ENCODE measurements at places on chromosomes 3 and 15.

DNA sequence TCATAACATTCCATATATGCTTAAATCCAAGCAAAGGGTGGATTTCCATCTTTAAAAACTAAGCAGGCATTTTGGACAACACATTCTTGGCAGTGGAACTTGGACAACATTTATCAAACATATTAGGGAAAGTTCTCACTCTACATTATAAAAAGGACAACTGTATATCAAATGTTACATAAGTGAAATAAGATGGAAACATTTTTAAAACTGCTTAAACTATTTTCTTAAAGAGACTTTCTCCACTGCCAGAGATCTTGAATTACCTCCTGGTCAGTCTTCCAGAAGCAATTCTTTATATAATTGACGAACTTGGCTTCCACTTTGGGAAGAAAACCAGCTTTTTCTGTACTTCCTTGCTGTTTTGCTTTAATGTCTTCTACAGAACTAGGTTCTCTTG lies 109.3 kb downstream of the NEO1 start:
- no peak for DNase-seq

GRCh38 chr3:194298331-194299227 lies 52.5 kb downstream of the CPN2 start:
- no peak for DNase-seq

DNA sequence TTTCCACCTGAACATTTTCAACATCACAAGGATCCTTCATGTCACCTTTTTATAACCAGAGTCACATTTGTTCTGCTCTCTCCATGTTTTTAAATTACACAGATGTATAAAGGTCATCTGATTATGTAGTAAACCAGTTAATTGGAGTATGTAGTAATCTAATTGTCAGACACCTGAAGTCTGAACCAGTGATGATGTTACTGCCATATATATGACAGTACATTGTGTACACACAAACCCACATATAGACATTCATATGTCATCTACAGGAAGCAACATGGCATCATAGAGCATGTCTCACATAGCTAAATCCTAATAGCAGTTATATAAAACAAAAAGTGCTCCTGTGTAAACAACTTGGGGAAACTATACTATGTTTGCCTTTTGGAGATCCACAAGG lies 95.9 kb upstream of the PRR23C start:
- DNase-seq: no peak

DNA sequence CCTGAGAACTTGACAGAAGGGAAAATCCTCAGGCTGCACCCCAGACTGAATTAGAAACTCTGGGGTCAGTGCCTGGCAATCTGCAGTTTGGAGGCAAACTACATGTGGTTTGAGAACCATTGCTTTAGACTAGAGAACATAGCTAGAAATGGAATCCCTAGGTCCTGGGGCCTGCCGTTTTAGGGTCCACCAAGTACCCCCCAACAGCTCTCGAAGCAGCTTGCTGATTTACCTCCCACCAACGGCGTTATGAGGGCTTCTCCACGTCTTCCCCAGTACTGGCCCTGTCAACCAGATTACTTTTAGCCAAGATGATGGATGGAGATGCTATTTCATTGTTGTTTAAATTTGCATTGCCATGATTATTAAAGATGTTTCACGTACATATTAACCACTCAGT lies 272.5 kb downstream of the XXYLT1 start:
- DNase-seq: no peak

- no peak for DNase-seq
Measured at GRCh38 chr3:41224120-41224806, 25.0 kb downstream of the CTNNB1 start.

- DNase-seq: no peak
Measured at GRCh38 chr3:43015991-43016865, 37.1 kb downstream of the GASK1A start.

DNA sequence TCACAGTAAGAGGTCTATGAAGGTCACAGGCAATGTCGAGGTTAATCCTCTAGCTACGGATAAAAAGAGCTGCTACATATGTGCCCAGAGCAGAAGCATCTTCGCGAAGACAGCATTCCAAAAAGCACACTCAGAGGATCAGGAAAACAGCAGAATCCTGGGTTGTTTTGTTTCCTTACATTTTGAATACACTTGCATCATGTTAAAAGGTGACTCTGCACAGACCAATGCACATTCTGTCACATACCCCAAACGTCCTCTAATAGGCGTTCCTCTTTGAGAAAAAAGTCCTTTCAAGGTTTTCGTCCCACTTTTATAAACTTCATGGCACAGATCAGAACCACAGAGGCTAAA lies 52.7 kb downstream of the VGLL4 start:
- no peak for DNase-seq

DNA sequence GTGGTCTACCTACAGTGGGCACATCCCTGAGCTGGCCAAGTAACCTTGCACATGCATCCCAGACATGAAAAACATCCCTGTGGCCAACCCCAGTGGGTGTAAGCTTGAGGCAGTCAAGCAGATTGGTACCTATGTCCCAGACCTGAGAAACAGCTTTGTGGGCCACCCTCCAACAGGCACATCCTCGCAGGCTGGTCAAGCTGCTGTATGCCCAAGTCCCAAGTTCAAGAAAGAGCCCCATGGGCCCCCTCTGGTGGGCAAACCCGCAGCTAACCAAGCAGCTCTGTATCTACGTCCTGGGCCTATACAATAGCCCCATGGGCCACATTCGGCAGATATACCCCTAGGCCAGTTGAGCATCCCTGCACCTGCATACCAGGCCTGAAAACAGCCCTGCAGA lies 186.3 kb upstream of the GPR149 start:
- DNase-seq: no peak

DNA sequence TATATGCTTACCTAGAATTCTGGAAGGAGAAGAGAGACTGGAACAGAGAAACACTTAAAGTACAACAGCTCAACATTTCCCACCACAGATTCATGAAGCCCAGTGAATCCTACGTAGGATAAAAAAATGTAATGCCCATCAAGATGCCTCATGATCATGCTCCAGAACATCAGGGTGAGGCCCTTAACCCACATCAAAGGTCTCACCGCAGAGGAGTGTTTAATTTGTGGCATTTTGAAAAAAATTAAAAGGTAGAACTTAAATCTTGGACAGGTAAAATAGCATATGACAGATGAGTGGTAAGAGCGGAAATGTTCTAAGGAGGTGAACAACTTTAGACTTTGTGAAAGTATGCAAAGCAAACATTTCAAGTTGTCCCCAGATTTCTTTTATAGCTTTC lies 9.7 kb upstream of the SLC6A20 start:
- no peak for DNase-seq

GRCh38 chr3:445960-446359 lies 249.4 kb downstream of the CHL1 start:
- DNase-seq: no peak

GRCh38 chr15:31839388-31839787 lies 190.9 kb upstream of the CHRNA7 start:
- no peak for DNase-seq

Measured in CMK (cell line).